HFF-Myc (cell line): ENCODE measurements at places on chromosomes 6 and 20.

GRCh38 chr6:163180874-163181541 is 233.5 kb upstream of the QKI start:
- no peak for DNase-seq

DNA sequence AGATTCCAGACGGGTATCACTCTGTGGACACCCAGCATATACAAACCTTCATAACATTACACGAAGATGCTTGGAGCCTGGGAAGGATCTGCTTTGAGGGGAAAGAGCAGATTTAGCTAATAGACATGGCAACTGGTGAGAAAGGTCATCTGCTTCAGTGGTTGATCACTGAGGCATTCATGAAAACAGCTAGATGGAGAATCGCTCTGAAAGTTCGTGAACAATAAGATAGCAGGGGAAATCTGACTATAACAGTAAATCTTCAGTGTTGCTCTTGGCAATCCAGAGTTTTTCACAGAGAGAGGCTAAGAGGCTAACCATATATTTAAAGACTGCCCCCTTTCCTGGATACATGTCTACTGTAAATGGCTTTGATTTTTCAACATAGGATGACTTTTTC is 245.3 kb downstream of the FARS2 start:
- DNase-seq: no peak

- no peak for DNase-seq
Observed at GRCh38 chr20:1377984-1378734, 14.7 kb downstream of the FKBP1A start.

GRCh38 chr20:46646122-46646521 is 5.1 kb downstream of the SLC13A3 start:
- no peak for DNase-seq

DNA sequence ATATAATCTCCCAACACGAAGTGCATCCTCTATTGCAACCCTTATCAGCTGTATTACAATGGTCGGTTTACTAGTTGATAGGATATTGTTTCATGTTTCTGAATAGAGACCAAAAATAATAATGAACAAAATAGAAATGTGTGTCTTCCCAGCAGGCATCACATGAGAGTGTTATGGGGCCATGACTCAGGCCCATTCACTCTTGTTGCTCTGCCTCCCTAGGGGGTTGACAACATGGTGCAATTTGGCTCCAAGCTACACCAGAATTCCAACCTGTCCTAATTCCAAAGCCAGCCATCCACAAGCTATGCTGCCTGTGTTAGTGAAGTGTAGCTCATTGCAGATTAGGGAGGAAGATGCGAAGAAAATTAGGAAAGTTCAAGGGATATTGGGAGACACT is 13.1 kb upstream of the SAYSD1 start:
- no peak for DNase-seq

DNA sequence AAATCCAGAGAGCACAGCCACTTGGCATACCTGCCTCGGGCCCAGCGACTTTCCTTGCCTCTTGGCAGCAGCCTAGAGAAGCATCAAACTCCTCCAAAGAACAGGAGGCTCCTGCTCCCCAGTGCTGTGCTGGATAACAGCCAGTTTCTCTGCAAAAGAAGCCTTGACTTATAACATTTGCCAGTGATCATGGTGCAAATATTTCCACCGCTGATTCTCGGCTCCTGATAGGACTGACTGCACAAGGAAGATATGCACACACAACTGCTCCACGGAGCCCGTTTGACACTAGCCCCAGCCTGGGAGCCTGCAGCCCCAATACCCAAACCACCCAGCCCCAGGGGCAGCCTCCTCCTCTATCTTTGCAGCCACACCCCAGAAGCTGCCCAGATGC is 17.5 kb downstream of the ACSS1 start:
- no peak for DNase-seq

DNA sequence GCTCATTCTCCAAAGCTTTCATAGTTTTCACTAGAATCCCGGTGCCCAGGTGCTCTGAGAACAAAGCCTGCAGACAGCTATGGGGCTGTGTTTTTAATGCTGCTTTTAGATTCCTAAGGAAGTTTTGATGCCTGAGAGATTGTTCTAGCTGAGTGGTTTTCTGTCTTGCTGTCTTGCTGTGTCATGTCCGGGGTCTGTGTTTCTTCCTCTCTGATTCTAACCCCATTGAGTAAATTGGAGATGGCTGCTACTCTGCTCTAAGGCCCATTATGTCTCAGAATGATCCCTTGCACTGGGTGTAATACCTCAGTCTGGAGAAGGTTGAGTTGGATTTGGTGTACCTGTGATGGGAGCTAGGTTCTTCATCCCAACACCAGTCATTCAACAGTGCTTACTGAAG is 63.4 kb downstream of the ARID1B start:
- DNase-seq: no peak

DNA sequence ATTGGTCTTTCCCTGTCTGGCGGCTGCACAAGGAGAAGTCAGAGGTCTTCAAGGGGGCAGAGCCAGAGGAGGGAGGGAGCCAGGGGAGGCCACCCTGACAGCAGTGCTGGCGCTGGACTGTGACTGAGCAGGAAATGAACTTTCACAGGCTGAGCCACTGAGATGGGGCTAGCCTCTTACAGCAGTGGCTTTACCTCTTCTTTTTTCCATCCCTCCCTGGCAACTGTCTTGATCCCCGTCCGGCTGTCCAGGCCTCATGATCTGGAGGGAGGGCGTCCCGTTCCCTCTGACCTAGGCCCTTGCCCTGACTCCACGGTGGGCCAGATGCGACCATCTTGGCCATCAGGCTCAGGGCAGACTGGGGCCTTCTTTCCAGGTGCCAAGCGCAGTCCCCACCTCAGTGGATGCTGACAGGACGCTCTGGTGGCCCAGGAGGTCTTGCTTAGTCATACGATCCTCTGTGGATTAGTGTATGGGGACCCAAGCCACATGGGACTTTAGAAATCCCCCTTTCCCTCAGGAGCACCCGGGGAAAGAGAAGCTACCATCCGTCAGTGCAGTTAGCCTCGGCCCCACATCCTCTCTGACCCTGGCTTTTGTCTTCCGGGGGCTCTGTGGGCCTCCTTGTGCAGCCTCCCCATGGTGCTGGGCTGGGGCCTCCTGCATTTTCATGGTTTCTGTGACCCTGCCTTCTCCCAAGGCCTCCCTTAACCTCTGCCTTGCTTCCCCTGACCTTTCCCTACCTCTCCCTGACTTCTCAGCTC is 57.4 kb upstream of the CCDC167 start:
- no peak for DNase-seq

GRCh38 chr6:136016228-136017225 is 165.0 kb downstream of the PDE7B start:
- no peak for DNase-seq

DNA sequence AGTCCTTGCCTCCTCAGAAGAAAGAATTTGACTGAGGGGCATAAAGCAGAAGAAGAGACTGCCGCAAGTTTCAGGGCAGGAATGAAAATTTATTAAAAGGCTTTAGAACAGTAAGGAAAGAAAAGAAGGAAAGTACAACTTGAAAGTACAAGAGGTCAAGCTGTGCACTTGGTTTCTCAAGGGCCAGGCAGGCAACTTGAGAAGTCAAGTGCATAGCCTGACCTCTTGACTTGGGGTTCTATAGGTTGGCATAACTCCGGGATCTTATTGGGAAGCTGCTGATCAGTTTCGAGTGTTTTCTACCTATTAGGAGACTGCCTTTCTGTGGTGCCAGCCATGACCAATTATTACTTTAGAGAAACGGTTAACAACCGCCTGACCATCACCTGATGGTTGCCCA is 237.0 kb upstream of the RGS17 start:
- DNase-seq: no peak

- DNase-seq: no peak
Observed at GRCh38 chr6:98039904-98040607, 757.0 kb upstream of the MMS22L start.

GRCh38 chr20:57595041-57596030 is 24.9 kb downstream of the ZBP1 start:
- DNase-seq: no peak

GRCh38 chr20:51488331-51488730 is 54.2 kb downstream of the NFATC2 start:
- no peak for DNase-seq

GRCh38 chr6:36954262-36954931 is at the start of gene PI16:
PI16 (plus strand) TSS chr6:36954738; CDS start chr6:36954761, 23 bp downstream.
- no peak for DNase-seq

DNA sequence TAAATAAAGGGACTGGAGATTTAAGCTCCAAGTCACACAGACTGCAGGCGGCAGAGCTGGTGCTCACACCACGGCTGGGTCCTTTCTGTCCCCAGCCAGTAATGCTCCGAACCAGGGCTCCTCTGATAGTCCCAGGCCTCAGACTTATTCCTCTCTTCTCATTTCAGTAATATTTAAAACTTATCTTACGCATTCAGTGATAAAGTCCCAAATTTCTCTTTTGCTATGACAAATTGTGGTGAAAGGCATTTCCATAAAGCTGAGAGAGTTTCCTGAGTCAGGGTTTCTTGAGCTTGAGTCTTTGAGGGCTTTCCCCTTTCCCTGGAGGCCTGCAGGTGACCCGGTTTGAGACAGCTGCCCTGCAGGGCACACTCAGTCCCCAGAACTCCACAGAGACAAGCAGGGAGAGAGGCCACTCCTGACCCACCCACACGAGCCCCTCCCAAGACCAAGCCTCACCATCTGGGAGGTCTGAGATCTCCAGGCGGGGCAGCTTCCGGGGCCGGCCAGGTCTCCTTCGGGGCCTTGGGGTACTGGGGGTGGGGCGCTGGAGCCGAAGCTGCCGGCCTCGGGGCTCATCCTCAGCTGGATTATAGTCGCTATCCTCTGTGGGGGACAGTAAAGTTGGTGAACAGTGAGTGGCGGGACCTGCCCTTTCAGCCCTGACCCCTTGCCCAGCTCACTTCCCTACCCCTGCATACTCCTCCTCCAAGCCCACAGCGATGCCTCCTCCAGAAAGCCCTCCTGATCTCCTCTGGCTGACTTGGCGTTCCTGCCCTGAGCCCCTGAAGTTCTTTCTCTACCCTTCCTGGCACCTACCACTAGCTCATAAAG is 6.6 kb downstream of the ZNF335 start:
- no peak for DNase-seq

DNA sequence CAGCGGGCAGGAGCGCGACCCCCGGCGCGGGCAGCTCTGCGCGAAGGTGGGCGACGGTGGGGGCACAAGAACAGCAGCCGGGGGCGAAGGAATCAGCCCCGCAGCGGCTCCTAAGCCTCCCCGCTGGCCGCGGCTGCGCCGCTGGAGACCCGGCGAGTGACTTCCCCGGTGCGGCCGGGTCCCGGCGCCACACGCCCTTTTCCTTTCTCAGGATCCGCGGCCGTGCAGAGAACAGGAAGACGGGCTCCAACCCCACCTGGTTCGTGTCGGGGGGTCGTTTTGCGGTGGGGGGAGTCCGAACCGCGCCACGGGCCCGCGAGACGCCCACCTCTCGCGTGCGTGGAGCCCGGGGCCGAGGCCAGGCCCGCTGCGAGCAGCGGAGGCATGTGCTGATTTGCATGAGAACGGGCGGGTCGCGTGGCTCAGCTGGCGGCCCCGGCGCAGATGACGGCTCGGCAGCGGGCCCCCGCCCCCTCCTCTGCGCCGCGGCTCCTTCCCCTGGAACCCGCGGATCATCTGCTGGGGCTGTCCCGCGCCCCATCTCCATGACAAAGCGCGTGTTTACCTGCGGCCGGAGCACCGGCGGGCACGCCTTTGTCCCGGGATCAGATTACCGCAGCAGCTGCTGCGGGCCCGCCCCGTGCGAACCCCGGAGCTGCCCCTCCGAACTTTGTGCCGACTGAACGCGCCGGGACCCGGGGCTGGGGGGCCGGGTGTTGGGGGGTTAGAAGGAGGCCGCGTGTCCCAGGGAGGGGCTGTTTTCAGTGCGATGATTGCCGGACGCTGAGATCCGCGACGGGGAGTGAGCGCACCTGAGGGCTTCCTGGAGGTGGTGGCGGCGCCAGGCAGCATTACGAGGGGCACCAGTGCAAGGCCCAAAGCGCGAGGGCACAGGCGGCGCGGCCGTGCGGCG is 4.9 kb upstream of the DLL1 start:
- DNase-seq: no peak

DNA sequence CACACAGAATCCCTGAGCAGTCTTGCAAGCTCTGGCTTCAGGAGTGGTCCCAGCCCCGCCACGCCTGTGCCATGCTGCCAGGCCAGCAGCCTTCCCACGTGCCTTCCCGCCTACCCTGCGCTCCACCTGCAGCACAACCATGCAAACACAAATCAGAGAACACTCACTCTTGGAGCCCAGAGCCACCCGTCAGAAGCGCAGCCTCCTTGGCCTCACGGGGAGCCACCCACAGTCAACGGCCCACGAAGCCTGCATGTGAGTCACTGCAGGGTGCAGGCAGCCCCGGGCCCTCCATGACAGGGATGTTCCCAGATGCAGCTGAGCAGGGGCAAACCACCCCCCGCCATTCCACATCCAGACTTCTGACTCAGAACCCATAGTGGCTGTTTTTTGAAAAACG is 217.0 kb downstream of the DLL1 start:
- DNase-seq: no peak

GRCh38 chr20:34473262-34473883 is 42.8 kb upstream of the DYNLRB1 start:
- DNase-seq: peak; percentile 25

- no peak for DNase-seq
Observed at GRCh38 chr20:58537831-58538230, 22.6 kb upstream of the APCDD1L start.

- DNase-seq: peak; percentile 74
Observed at GRCh38 chr6:25050356-25050755, 114.6 kb upstream of the RIPOR2 start.

- no peak for DNase-seq
Observed at GRCh38 chr6:27148404-27148795, 99.1 kb upstream of the PRSS16 start.

- DNase-seq: no peak
Observed at GRCh38 chr6:24957199-24957598, 21.4 kb upstream of the RIPOR2 start.

DNA sequence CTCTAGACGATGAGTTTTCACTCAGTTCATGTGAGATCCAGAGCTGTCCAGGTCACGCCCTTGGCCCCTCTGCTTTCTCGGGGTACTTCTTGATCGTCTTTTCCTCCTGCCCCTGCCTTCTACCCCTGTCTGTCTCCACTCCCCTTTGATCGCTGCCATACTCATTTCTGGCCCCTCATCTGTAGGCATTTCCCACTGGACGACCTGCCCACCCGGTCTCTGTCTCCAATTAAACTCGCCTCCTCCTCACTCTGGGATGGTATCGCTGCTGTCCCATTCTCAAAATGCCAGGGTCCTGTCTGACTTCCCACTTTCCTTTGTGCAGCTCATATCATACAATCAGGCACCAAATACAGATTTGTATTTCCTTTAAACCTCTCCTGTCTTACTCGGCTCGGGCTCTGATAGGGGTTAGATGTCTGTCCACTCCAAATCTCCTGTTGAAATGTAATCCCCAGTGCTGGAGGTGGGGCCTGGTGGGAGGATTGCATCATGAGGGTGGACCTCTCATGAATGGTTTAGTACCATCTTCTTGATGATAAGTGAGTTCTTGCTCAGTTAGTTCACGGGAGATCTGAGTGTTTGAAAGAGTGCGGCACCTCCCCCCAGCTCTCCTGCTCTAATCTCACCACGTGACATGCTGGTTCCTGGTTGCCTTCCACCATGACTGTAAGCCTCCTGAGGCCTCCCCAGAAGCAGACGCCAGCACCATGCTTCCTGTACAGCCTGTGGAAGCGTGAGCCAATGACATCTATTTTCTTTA is 3.5 kb upstream of the SYNJ2 start:
- no peak for DNase-seq
